ENCODE measurements at places on chromosomes 3 and 15.

DNA sequence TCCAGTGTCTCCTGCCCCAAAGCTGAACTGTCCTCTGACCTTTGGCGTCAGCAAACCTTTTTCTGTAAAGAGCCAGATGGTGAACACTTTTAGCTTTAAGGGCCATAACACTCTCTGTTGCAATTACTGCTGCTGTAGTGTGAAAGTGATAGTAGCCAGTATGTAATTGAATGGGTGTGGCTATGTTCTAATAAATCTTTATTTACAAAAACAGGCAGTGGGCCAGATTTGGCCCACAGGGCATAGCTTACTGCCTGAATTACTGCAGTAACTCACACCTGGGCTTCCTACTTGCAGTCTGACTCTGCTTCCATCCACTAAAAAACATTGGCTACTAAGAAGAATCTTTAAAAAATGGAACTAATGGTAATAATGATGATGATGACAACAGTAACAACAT is 68.0 kb upstream of the SLC6A11 start:
- no peak for DNase-seq

- no peak for DNase-seq
These were observed 154.3 kb upstream of the PLAAT1 start for GRCh38 chr3:193086681-193087080.

GRCh38 chr15:78035321-78035751 is 42.2 kb downstream of the TBC1D2B start:
- no peak for DNase-seq

GRCh38 chr3:107675233-107675900 is 152.6 kb downstream of the BBX start:
- DNase-seq, result no peak

DNA sequence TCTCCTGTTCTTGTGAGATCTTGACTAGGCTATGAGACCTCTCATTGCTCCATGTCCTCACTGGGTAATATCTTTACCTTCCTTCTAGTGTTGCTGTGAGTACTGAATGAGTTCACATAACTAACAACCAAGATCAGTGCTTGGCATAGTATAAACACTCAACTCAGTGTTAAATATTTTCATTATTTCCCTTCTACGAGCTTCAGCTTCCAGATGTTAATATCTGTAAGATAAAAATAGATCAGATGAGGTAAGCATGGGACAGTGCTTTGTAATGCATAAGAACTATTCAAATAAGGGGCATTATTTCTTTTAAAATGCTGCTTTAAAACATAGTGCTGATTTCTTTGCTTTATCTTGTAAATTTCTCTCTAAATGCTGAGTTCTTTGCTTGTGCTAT is 130.8 kb downstream of the DIPK2A start:
- DNase-seq, result no peak

GRCh38 chr3:71281280-71281679 is 302.2 kb downstream of the FOXP1 start:
- DNase-seq, result no peak

- no peak for DNase-seq
These were observed 19.8 kb upstream of the SOX2 start for GRCh38 chr3:181691901-181692300.

GRCh38 chr3:153008226-153008625 is 153.8 kb upstream of the RAP2B start:
- no peak for DNase-seq
